Uterine smooth muscle cell (primary cell): ENCODE measurements at places on chromosomes 7 and 10. TPM values are rescaled to one million over a fixed set of nuclear protein-coding genes. Genes with fewer than 3 reads are reported as not detected.

The CFAP58 gene
- total RNA-seq, result 1.00 and 1.2 TPM in 2 replicates

The PIK3CG gene
- total RNA-seq, result not detected in 2 replicates

The CYCS gene
- 32.1 and 47.4 TPM in 2 replicates for total RNA-seq

The SLC39A12 gene
- total RNA-seq, result under 0.01 TPM in 1 of 2 replicates, not detected in the other

The MYH16 gene
- total RNA-seq, result 0.12 and 0.33 TPM in 2 replicates

The OPALIN gene
- total RNA-seq, result not detected in 2 replicates
